HCEC 1CT (cell line): ENCODE measurements at places on chromosomes 11 and 22.

- DNase-seq, result no peak
Measured at GRCh38 chr22:39348909-39349505, 784 bp upstream of the SYNGR1 start.

DNA sequence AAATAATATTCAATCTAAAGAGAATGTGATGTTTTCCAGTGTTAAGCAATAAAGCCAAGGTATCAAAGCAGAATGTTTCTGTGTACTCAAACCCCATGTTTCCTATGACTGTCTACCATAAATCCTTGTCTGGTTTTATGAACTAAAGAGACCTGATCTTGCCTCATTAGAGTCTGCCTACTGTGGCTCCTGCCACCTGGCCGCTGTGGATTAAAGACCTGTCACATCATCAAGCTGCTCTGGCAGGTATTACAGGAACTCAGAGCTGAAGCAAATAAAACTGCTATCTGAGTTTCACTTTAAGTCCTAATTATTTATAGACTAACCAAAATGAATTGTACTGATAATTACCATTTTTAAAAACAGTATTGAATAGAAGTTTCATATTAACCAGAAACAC, 207.8 kb upstream of the CCDC90B start:
- DNase-seq, result no peak

DNA sequence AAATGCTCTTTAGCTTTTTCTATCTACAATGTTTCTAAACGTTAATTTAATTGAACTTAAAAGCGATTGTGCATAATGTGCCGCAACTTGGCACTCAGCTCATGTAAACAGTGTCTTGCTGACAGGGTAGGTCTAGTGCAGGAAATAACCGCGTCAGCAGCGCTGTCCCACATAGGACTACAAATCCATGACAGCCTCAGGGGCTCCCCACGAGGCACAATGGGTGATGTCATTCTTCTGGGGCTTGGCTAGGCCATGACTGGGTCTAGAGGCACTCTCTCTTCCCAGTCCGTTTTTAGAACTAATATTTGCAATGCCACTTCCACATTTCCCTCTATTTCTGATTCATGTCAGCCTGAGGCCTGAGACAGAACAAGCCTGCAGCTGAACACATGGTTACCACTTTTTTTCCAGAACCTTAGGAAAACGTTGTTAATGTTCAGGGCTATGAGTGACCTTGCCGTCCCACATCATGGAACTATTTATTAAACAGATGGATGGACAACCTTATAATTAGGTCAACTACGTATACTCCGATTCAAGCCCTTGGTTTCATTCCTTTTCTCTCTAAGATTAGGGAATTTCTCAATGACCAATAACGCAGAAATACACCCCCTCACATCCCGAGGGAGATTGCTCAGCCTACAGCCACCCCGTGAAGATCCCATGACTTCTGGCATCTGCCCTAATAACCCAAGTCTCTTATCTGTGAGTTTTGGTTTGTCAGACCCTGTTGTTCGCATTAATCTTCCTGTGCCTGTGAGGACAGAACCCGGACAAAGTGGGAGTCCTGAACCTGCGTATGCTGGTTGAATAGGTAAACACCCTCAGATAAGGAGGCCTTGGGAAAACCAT, 19.4 kb upstream of the SNX32 start:
- no peak for DNase-seq

GRCh38 chr11:72483412-72484186, 49.3 kb upstream of the CLPB start:
- DNase-seq, result peak; percentile 85

DNA sequence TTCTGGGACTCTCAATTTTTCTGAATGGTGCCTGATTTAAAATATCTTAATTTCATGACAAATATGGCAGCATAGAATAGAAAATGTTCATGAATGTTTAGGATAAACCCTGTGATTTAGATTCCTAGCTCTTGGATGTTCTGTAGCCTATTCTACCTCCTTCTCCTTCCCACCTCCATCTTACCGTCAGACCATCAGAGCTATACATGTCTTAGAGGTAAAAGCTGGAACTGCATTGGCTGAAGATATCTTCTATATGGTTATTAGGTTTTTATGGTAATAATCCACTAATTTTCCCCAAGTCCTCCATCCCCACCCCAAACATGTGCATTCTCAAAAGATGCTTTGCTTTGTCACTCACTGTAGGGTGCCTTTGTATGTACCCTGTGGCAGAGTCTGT, 46.9 kb upstream of the CSTF3 start:
- no peak for DNase-seq

- DNase-seq, result no peak
Measured at GRCh38 chr11:18320617-18321016, 1.3 kb downstream of the HPS5 start.

- peak; percentile 99 for DNase-seq
Measured at GRCh38 chr11:128467610-128468041, 119.7 kb downstream of the ETS1 start.

GRCh38 chr11:2484576-2485125, 39.8 kb downstream of the KCNQ1 start:
- DNase-seq, result no peak

GRCh38 chr11:126834573-126834972, 166.0 kb downstream of the KIRREL3 start:
- DNase-seq, result no peak

GRCh38 chr11:130945896-130946295, 29.6 kb upstream of the SNX19 start:
- DNase-seq, result peak; percentile 60

DNA sequence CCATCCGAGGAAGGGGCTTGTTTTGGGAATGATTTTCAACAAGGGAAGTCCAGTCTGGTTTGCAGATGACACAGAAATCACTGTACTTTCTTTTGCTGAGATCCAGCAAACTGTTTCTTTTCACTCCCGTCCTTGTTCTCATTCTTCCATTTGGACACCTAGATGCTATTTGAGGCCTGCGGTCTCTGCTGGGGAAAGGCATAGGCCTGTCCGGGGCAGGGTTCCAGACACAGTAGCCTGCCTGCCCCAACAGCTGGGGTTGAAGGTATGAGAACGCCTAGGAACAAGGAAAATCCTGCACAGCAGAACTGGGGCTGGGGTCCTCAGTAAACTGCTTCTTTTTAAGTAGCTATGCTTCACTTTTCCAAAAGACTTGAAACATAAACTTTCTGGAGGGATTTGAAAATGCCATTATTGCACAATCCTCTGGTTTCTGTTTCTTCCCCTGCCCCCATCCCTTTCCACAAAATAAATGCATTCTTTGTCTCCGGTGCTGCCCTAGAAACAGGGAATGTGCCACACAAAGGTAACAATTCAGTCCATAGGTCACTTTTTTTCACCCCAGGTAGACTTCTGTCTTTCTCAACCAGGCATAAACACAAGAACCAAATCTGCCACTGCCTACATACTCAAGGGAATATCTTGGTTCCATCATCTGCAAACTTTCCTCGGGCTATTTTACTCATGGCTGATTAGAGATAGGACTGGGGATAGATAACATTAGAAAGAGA, 174.8 kb upstream of the MTMR2 start:
- DNase-seq, result peak; percentile 29

GRCh38 chr11:86369668-86370067, 5.0 kb upstream of the CCDC81 start:
- no peak for DNase-seq
